ENCODE measurements at places on chromosomes 7 and 10.

- no peak for DNase-seq
Measured at GRCh38 chr7:132469681-132470080, 106.6 kb downstream of the PLXNA4 start.

GRCh38 chr10:71517298-71518169, 120.8 kb downstream of the CDH23 start:
- no peak for DNase-seq

DNA sequence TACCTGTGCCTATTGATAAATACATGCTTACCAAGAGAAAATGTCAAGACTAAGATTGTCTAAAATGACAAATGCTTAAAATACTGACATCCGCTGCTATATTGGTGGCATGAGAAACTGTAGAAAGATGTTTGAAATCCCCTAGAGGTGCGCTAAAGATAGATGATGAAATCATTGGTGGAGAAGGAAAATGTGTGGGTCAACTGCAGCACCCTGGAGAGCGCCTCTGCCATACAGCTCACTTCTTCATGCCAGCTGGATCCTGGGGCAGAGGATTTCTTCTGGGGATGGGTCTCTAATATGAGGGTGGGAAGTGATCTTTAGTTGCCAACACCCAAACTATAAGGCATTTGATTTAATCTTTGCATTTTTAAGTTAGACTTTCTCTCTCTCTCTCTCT, 680.4 kb upstream of the POM121L12 start:
- DNase-seq: no peak

DNA sequence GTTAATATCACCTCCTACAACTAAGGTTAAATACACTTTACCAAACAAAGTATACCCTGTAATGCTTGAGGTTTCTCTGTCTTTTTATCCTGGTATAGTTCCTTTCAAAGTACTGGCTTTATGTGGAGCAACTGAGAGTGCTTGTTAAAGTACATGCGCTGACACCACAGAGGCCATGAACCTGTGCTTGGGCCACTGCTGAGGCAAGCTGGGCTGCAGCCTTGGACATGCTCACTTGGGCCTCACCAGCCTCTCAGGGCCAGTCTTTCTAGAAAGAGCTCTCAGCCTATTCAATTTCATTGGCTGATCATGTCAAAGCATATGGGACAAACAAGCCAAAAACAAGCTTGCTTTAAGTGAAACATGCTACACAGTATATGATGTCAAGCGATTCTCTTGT, 126.1 kb upstream of the DNAJB12 start:
- DNase-seq: no peak

GRCh38 chr10:47230482-47230881, 69.5 kb upstream of the GDF10 start:
- no peak for DNase-seq

DNA sequence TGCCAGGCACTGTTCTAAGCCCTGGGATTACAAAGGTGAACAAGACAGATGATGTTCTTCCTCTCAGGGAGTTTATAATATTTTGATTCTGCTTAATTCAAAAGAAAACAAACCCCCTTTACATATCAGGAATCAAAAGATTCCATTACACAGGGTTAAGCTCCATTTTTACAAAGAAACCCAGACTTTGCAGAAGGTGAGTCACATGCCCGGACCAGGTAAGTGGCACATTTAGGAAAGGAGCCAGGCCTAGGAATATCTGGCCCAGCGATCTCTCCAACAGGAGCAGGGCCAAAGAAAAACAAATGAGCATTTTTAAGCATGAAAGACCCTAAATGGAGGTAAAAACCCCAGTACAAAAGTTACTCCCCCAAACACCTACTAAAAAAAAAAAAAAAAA, 1.1 kb downstream of the STN1 start:
- no peak for DNase-seq

GRCh38 chr10:126135177-126135576, 238.8 kb downstream of the FANK1 start:
- DNase-seq: no peak

GRCh38 chr10:34667177-34667576, 147.9 kb downstream of the PARD3 start:
- no peak for DNase-seq

DNA sequence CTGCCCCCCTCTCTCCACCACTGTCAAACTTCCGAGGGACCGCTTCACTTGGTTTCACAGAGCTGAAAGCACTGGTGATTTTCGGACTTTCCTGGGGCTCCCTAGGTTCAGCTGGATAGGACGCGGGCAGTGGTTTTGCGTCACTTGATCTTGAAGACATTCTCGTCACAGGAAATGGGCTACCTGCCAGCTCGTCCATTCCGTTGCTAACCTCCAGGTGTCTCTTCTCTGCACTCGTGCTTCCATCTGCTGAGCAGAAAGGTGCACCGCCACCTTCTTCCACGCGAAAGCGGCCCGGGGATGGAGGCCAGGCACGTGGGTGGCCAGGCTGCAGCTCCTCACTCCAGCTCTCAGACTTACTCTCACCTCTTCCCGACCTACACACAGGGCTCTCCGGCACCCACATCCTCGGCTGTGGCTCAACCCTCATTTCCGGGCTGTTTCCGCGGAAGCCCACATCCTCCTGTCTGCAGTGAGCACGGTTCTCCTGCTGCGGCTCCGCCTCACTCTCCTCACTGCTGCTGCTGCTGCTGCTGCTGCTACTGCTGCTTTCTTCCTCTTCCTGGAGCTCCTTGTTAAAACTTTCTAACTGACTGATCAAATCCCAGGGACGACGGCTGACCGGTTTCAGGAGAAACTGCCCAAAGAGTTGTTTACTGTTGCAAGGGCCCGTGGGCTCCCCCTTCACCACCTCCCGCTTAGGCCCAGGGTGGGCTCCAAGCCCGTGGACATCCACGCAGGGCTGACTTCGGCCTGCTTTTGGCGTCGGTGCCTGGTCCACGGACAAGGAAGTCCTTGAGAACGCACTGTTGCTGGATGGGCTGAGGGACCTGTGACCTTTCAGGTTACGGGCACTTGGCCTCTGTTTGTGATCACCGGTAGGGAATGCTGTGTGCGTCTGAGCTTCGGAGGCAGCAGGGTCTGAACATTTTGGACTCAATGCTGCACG, 32.1 kb downstream of the JCAD start:
- DNase-seq: peak; percentile 64

DNA sequence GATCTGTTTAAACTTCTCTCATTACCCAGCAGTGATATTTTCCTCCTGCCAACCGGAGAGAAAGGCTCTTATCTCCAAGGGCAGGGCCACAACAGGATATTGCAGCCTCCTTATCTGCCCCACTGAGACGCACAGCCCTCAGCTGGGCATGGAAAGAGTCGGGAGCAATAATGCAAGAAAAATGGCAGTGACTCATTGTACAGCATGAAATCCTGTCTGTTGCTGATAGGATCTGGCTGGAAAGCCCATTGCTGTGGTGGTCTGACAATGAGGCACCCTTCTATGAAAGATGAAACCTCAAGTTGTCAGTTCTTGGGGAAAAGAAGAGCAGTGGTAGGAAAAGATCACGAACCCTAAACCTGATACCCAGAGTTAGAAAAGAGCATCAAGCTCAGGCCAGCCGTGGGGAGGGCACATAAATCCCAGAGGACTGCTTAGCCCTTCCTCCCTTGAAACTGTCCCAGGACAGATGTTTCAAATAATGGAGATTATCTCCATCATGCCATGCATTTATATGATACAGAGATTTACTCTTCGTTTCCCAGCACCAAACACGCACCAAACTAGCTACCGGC, 47.0 kb upstream of the FIGNL1 start:
- no peak for DNase-seq

DNA sequence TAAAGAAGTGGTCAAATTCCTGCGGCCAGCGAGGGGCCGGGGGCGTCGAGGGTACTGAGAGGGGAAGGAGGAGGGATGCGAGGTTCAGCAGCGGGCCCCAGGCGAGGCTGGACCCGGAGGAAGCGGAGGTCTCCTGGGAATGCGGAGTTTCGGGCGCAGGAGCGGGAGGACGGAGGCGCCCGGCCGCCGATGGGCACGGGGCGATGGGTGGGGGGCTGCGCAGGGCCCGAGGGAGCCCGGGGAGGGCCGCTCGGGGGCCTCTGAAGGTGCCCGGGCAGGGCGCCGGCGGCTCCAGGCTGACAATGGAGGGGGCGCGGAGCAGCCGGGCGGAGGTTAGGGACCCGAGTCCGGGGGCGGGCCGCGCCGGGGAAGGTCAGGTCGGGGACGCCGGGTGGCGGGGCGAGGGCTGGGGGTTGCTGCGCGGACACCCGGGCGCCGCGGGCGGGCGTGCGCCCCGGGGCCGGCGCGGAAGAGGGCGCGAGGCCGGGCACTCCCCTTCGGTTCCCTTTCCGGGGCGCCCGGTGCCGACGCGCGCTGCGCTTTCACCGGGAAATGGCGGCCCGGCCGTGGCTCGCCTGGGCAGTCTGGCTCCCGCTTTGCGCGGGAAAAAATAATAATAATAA, 683 bp downstream of the MACROH2A2 start:
- DNase-seq: no peak

- no peak for DNase-seq
Measured at GRCh38 chr7:13278020-13278419, 590.6 kb downstream of the ARL4A start.

DNA sequence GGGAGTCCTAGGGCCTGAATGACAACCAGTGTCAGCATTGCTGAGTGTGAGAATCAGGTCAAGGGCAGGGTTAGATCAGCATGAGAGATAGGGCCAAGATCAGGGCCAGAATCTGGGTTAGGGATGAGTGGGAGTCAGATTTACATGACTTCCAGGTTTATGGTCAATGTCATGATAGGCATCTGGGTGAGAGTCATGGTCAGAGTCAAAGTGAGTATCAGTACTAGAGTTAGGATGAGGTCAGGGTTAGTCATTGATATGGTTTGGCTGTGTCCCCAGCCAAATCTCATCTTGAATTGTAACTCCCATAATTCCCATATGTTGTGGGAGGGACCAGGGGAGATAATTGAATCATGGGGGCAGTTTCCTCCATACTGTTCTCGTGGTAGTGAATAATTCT, 12.3 kb downstream of the MRPS24 start:
- no peak for DNase-seq

DNA sequence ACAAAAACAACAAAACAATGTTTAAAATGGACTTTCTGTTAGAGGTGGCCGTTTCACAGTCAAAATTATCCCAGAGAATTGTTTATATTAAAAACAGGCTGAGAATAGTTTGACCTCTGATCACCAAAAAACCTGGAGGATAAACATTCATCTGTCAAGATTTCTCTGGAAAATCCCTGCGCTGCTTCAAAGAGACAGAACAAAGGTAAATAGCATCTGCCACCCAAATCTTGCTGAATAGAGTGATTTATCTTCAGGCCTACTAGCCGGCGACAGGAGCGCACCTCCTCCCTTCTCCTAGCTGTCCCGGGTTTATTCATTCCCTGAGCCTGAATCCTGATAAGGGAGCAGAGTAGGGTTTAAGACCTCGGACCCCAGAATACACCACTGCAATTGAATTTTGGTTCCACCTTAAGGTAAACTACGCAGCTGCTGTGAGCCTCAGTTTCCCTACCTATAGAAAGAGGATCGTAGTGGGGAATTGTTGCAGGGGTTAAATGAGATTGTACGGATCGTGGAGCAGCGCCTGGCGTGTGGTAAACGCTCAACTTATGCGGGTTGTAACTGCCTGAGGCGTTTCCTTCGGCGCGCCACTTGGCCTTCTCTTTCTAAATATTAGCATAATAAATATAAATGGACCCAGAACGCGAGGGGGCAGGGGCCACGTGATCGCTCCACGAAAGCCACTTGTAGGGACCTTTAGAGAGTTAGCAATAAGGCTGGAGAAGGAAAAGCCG, 498 bp upstream of the ST7 start:
- peak; percentile 8 for DNase-seq

GRCh38 chr10:77360835-77361234, 276.8 kb downstream of the KCNMA1 start:
- DNase-seq: no peak

GRCh38 chr10:28250782-28251181, 52.1 kb downstream of the MPP7 start:
- no peak for DNase-seq

GRCh38 chr7:141685285-141686023, 16.5 kb downstream of the DENND11 start:
- no peak for DNase-seq

DNA sequence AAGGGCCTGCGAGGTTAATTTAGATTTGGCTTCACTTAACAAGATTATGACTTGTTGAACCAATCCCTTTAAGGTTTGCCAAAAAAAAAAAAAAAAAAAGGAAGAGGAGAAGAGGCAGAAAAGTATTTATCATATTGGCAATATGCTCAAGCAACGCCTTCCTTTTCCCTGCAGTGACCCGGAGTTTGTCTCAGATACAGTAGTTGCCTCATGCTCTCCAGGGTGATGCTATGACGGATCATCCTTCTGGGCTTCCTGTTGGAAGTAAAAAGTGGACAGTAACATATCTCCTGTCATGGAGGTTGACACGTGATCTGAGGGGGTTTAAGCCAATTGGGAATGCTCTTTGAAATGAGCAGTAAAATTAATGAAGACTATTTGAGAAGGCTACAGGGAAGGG, 117.3 kb downstream of the BMPER start:
- DNase-seq: no peak

- no peak for DNase-seq
Measured at GRCh38 chr10:122051609-122052385, 62.8 kb downstream of the TACC2 start.

DNA sequence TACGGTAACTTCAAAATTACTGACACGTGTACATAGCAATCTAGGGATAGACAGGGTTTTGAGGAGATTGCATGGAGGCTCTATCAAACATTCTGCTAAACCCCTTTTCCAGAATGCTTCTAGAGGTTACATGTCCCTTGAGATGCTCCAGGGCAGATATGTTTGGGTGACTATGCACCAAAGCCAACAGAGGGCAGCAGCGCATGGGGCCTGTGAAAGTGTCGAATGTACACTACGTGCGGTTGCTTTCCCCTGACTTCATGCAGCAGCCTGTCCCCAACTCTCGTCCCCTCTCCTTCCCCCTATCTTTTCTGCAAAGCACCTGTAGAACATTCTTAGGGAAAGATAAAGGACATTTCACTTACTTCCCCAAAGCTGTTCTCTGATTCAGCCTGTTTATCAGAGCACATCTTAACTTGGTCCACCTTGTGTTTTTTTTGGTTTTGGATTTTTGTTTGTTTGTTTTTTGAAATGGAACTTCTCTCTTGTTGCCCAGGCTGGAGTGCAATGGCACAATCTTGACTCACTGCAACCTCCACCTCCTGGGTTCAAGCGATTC, 90.2 kb downstream of the UBE3C start:
- no peak for DNase-seq

- no peak for DNase-seq
Measured at GRCh38 chr10:92627845-92628480, 35.0 kb downstream of the KIF11 start.

DNA sequence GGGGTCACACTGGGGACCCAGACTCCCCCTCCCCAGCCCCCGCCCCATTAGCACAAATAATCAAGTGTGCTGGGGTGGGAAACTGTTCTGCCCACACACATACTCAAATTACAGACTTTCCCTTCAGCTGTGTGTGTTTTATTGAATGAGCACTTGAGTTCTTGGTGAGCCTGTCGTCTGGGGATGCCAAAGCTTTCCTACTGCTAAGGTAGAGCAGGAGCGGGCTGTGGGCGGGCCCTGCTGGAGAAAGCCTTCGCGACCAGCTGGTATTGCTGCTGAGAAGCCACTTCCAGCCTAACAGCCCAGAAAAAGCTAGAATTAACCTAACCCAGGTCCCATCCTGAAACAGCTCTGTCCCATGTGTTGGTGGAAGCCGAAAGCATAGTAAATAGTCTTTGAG, 87.0 kb upstream of the KMT2E start:
- DNase-seq: no peak

- no peak for DNase-seq
Measured at GRCh38 chr10:78626471-78626870, 442.3 kb upstream of the ZMIZ1 start.

GRCh38 chr10:110311357-110311949, 6.7 kb upstream of the SMNDC1 start:
- no peak for DNase-seq

- DNase-seq: no peak
Measured at GRCh38 chr7:37986908-37987330, 66.5 kb downstream of the EPDR1 start.

All from stimulated activated CD8-positive, alpha-beta memory T cell treated with anti-CD3 and anti-CD28 coated beads, Interleukin-7, amount 100 ng/mL, for 24 hours (primary cell).